ENCODE measurements at places on chromosomes 7 and 10.
A peak's percentile ranks its signal among the peaks of the same experiment; 100 is the strongest.

- DNase-seq: peak; percentile 33
Measured at GRCh38 chr10:35442592-35442991, 106.3 kb downstream of the CCNY start.

DNA sequence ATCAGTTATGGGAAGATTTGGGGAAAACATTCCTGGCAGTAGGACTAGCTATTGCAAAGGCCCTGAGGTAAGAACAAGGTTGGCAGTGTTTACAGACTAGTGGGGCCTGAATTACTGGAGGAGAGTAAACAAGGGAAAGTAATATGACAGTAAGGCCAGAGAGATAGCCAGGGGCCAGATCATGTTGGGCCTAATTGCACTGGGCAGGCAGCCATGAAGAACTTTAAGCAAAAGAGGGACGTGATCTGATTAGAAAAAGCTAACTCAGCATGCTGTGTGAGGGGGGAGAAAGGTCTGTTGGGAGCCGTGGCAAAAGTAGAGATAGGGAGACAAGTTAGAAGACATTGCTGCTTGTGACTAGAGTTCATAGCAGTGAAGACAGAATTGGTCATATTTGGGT, 9.2 kb downstream of the NUP42 start:
- no peak for DNase-seq

- DNase-seq: no peak
Measured at GRCh38 chr10:26799342-26799741, 61.4 kb downstream of the ABI1 start.

DNA sequence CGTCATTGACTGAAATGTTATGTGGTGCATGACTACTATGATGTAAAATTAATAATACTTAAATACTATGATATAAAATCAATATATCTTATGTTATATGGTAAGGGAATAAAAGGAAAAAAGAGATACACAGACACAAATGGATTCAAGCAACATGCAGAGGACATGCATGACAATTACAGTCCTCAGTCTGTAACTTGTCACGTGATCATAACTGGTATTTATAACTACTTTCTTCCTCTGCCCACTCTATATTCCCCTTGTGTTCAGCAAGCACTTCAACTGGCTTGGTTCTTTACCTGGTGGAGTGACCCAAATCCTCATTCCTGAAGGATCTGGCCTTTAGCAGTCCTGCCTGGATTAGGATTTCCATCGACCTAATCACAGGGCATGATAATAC, 104.4 kb upstream of the FAM180A start:
- no peak for DNase-seq

GRCh38 chr7:79096361-79096805, 357.1 kb downstream of the MAGI2 start:
- no peak for DNase-seq

DNA sequence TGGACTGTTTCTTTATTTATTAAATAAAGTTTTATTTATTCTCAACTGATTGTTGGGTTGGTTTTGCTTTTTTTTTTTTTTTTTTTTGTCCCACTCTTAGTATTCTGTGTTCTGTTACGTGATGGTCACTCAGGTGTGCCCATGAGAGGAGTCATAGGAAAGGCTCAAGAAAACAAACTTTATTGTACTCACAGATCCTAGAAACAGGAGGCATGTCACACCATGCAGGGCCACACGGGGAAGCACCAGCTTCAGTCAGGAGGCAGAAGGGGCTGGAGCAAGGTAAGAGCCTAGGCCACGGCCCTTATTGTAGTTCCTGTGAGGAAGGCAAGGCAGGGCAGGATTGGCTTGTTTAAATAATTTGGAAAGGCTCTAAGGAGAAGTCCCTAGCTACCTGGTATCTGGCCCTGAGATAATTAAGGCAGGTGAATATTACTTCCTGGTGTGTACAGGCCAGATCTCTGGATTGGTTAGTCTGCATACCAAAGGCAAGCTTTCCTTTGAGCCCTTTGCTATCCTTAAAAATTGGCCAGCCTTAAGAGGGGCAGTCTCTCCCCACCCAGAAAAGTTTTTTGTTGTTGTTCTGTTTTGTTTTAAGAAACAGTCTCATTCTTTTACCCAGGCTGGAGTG, 8.3 kb downstream of the ATOH7 start:
- DNase-seq: no peak

GRCh38 chr7:67788669-67789068, 792.0 kb downstream of the TYW1 start:
- no peak for DNase-seq

DNA sequence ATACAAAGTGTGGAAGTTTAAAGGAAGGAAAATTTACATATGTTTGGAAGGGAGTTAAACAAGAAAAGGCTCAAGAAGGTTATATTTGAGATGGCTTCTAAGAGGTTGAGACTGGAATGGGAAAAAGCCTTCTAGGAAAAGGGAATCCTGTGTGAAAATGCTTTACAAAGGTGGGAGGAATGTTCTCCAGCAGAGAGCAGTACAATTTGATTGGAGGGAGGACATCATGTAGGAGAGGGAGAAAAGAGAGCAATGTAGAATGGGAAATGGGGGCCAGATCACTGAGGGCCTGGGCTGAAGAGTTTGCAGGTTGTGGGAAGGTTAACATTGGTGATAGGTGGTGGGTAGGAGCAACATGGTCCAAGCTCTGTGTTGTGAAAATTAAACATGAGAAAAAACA, 366.9 kb downstream of the XPNPEP1 start:
- no peak for DNase-seq
